ENCODE measurements at places on chromosomes 4 and X. TPM values are rescaled to one million over a fixed set of nuclear protein-coding genes. Genes with fewer than 3 reads are reported as not detected.

GRCh38 chr4:125316791-125317524 lies 2.2 kb downstream of the FAT4 start:
- no peak for DNase-seq

DNA sequence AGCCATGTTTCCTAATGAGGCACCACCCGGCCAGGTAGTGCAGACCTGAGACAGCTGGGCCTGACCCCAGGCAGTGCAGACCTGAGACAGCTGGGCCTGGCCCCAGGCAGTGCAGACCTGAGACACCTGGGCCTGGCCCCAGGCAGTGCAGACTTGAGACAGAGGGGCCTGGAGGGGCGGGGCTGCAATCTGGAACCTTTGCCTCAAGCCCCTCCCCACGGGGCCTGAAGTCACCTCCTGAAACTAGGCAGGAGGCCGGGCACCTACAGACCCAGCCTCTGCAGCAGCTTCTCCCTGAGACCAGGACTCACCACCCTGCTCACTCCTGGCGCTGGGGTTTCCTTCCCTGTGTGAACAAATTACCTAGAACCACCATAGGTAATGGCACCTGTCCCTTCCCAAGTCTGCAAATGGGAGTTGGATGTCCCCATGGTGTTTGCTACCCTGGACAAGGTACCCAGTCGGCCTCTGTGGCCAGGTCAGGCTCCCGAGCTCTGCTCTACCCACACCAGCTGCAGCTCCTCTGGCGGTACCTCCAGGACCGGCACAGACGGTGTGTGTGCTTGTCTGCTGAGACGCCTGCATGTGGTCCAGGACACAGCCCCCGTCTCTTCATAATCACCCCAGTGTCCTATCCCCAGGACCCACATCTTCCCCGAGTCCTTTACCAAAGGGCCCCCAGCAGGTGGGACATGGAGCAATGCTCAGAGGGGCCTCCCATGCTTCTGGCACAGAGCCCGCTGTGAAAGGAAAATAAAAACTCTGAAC lies 53.1 kb upstream of the C4orf50 start:
- no peak for DNase-seq

- no peak for DNase-seq
Measured at GRCh38 chr4:154489558-154490233, 1.9 kb downstream of the DCHS2 start.

DNA sequence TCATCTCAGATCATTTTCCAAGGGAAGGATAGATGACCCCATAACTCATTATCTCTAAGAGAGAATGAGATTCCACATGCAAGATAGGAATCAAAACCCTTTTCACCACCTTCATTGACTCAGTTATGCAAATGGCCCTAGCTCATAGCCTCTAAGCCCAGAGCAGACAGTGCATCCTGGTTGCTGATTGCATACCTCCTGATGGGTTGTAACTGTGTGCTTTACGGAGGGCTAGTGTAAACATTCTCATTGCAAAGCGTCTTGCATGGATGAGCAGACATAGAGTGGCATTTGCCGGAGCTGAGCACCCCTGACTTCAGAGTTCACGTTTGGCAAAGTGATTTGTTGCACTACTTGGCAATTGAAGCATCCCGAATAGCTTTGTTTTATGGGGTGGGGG lies 151.0 kb downstream of the VCX3A start:
- no peak for DNase-seq

DNA sequence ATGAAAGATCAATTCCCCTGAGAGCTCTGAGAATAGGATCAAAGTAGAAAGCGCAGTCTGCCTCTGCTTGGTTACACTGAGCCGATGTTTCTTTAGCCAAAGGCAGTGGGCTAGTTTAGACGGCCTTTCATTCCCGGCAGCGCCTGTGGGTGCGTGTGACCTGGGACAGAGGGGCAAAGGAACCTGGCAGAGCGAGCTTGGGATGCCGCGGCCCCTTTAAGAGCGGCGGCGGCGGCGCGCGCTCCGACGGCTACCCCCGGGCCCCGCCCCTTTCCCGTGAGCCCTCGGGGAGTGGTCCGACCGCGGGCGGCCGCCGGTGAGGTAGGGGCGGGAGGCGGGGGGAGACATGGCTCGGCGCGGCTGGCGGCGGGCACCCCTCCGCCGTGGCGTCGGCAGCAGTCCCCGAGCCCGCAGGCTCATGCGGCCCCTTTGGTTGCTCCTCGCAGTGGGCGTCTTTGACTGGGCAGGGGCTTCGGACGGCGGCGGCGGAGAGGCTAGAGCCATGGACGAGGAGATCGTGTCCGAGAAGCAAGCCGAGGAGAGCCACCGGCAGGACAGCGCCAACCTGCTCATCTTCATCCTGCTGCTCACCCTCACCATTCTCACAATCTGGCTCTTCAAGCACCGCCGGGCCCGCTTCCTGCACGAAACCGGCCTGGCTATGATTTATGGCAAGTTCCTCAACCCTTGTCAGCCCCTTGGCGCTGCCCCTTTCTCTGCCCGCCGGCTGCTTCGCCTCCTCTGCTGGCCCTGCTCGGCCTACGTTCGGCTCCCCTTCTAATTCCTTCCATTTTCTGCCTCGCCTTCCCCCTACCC lies at the start of gene SLC9A6:
Gene SLC9A6, plus strand, starts transcription at position 279 of the 816 bp plus-strand sequence. Its CDS starts 224 bp downstream, at position 503.
- no peak for DNase-seq

DNA sequence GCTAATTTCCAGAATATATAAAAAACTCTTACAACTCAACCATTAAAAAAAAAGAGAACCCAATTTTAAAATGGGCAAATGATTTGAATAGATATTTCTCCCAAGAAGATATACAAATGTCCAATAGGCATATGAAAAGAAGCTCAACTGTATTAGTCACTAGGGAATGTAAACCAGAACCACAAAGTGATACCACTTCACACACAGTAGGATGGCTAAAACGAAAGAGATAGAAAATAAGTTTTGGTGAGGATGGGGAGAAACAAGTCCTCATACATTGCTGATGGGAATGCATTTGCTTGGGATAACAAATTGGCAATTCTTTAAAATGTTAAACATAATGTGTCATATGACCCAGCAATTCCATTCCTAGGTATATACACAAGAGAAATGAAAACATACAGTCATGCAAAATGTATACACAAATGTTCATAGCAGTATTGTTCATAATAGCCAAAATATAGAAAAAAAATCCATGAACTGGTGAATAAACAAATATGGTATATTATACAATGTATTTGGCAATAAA lies 5.7 kb downstream of the TCEAL3 start:
- DNase-seq, result no peak

DNA sequence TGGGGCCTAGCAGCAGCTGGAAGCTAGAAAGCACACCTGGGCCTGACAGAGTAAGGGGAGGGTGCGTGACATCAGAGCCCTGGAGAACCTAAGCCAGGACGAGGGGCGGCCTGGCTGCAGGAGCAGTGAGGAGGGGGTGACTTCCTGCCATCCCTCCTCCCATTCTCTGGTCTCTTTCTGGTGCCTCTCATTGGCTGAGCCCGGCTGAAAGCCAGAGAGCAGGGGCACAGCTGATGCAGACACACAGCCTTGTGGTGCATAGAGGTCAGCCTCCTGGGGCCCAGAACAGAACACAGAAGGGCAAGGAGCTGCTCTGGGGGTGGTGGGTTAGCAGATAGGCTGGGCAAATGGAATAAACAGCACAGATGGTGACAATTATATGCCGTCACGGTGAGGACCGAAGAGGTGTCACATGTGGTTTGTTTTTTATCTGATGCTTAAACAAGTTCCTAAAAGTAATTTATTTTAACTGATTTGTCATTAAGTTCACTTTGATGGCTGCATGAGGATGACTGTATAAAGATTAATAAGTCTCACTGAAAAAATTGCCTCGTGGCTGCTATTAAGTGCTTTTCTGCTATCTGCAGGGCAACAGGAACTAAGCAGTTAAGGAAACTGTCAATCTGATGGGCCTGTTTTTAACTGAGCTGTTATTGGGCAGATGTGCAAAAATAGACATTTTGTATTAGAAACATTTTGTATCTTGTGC lies 102.0 kb downstream of the FNIP2 start:
- DNase-seq, result no peak

GRCh38 chrX:43655151-43656004 lies 721 bp upstream of the MAOA start:
- DNase-seq, result peak; percentile 26

DNA sequence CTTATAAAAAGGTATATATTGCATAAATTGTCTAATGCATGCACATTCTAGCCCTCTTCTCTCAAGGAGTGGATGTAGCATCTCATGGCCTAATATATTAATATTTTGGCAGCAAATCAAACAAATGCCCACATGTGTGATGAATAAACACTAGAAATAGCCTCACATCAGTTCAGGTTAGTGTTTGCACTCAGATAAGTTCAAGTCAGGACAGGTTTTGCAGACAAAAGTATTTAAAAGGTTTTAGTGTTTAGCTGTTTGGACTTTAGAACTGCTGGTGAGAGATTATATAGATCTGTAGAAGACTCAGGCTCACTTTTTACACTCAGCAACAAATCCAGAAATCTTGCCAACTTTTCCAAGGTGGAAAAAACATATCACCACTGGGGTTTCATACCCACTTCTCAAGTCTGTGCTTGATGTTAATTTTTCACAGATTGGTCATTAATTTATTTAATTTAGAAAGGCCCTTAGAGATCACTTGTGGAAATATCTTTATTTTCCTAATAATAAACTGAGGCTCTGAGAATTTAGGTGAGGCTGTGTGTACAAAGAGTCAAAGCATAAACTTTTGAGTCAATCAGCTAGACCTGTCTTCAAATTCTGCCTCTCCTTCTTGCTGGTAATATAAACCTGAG lies 362.6 kb downstream of the GASK1B start:
- DNase-seq, result no peak

DNA sequence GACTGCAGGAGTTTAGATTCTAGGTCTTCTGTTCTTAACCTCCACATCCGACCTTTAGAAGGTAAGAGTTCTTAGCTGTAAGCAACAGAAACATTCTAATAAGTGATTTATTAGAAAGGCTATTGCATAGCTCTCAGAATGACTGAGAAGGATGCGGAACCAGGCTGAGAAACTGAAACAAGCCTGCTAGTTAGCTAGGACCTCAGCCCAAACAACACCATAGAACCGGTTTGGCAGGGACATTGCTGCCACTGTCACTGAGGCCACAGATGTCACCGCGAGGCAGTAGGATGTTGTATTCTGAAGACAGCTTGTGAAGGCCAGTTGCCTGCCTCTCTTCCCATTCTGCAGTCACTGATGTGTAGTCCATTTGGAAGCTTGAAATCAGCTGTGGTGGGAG lies 160.0 kb upstream of the ARX start:
- no peak for DNase-seq

GRCh38 chrX:102624105-102624504 lies 24.8 kb downstream of the ARMCX5 start:
- no peak for DNase-seq

DNA sequence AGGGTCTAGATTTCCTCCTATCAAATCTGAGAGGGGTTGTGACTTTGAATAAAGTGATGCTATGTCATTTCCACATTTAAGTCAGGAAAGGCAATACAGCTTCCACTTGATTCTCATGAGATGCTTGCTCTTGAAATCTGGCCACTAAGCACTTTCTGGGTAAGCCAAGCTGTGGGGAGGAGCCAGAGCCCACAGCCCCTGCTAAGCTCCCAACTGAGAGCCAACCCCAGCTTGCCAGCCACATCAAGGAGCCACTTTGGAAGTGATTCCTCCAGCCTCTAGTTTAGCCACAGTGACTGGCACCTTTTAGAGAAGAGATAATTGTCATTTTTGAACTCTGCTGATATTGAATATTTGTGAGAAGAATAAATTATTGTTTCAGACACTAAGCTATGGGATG lies 1441.5 kb upstream of the IGFBP7 start:
- DNase-seq, result no peak

DNA sequence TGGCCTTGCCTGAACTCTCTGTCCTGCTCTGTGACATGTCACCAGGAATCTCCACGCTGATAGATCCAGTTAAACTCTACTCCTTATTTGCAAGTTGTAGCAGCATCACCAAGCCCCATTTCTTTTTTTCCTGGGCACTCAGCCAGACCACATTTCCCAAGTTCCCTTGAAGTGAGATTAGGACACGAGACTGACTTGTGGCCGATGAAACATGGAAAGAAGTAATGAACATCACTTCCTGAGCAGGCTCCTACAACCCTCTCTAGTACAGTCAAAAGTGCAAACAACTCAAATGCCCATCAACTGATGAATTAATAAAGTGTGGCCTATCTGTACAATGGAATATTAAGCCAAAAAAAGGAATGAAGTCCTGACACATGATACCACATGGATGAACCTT lies 74.6 kb downstream of the MAP3K15 start:
- no peak for DNase-seq

DNA sequence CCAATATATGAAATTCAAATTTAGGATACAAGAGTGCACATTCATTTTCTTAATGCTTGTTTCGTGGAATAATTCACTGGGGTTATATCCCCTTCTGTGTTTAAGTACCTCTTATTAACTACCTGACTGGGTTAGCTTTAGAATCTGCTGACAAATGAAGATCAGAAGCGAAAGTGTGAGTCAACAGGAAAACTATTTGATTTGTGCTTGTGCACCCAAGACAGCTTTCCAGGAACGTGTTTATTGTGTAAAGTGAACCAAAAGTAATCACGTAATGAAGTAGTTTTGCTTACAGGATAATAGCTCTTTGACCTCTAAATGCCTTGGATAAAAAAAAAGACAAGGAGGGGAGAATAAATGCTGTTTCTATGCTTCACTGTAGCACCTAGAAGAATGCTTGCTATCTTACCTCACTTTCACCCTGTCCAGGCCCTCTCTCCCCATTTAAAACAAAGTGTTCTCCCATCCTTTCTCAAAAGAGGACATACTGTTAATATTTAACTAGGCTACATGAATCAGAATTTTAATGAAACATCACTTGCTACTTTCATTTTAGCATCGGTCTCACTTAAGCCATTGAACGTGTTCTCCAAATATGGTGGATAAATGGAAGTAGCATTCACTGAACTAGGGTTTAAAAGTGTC lies 141.9 kb downstream of the THOC2 start:
- no peak for DNase-seq

DNA sequence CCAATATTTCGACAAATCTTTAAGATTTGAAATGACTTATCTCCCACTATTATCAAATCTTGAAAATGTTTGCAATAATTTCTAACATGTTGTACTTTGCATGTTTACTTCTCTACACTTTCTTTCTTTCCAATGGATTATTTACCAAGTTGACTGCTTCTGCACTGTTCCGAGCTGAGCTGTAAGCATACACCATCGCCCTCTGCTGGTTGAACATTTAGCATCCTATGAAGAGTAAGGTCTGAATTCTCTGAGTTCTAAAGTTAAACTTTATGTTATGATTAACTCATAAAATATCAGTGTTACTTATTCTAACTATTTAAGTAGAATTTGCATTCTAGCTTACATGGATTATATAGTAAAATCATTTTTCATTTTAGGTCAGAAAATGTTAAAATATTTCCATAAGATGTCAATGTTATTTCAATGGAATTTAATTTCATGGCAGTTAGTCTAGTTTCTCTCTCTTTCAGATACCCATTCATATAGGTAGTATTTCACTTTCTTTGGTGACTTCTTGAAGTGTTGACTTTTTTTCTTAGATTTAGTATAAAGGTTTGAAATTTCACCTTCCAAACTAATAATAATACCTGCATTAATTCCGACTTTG lies 137.4 kb downstream of the DKK2 start:
- peak; percentile 9 for DNase-seq

- DNase-seq, result no peak
Measured at GRCh38 chrX:10841579-10841978, 221.2 kb upstream of the MID1 start.

- DNase-seq, result no peak
Measured at GRCh38 chr4:6781113-6781512, 1.4 kb upstream of the KIAA0232 start.

VCX3A gene
- not detected for polyA plus RNA-seq

PDGFC gene
- polyA plus RNA-seq, result 29.7 TPM

CD40LG gene
- polyA plus RNA-seq, result not detected

GJB1 gene
- not detected for polyA plus RNA-seq
